Sigmoid colon (tissue), 7 donors: ENCODE measurements at places on chromosomes 5 and 9. TPM values are rescaled to one million over a fixed set of nuclear protein-coding genes. Genes with fewer than 3 reads are reported as not detected.

GABRA1 gene
- total RNA-seq: not detected

TEK gene
- 5.8 TPM for total RNA-seq

HNRNPK gene
- total RNA-seq: 375 TPM

C5orf63 gene
- total RNA-seq: 4.1 TPM

IL9 gene
- total RNA-seq: not detected

CCNI2 gene
- total RNA-seq: not detected

CYSRT1 gene
- 0.33 TPM for total RNA-seq

CEL gene
- not detected for total RNA-seq

CDH12 gene
- not detected for total RNA-seq

FOXD4L5 gene
- total RNA-seq: not detected
